ENCODE measurements at places on chromosomes 2 and 18.
A peak's percentile ranks its signal among the peaks of the same experiment; 100 is the strongest.

- no peak for DNase-seq
Measured at GRCh38 chr2:237956402-237956736, 10.4 kb upstream of the UBE2F start.

- DNase-seq, result no peak
Measured at GRCh38 chr2:60070196-60070595, 483.3 kb downstream of the BCL11A start.

DNA sequence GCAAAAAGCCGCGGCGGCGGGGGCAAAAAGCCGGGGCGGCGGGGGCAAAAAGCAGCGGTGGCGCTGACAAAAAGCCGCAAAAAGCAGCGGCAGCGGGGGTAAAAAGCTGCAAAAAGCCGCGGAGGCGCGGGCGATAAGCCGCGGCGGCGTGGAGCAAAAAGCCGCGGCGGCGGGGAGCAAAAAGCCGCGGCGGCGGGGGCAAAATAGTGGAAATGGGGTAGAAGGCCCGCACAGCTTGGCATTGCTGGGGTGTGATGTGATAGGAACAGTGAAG is 450.1 kb downstream of the ANKRD30B start:
- no peak for DNase-seq

- no peak for DNase-seq
Measured at GRCh38 chr18:79614211-79614955, 65.2 kb upstream of the CTDP1 start.

DNA sequence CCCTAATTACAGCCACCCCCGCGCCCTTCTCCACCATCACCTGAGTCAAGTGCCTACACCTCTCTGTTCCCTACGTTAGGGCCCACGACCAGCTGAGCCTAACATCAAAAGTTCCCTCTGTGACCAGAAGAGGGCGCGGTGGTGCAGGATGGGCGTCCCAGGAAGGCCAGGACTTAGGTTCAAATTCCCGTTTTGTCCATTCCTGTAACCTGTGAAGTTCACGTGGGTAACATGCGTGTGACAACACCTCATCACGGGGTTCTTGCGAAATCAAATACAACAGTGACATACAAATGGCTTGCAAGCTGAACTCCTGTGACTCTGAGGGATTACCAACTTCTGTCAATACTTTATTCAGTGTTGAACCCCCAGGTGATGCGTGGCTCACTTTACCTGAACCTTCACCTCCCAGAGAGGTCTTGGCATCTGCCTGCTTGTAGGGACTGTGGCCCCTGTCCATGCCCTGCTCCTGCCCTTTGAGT is 207.9 kb downstream of the ARL4C start:
- no peak for DNase-seq

DNA sequence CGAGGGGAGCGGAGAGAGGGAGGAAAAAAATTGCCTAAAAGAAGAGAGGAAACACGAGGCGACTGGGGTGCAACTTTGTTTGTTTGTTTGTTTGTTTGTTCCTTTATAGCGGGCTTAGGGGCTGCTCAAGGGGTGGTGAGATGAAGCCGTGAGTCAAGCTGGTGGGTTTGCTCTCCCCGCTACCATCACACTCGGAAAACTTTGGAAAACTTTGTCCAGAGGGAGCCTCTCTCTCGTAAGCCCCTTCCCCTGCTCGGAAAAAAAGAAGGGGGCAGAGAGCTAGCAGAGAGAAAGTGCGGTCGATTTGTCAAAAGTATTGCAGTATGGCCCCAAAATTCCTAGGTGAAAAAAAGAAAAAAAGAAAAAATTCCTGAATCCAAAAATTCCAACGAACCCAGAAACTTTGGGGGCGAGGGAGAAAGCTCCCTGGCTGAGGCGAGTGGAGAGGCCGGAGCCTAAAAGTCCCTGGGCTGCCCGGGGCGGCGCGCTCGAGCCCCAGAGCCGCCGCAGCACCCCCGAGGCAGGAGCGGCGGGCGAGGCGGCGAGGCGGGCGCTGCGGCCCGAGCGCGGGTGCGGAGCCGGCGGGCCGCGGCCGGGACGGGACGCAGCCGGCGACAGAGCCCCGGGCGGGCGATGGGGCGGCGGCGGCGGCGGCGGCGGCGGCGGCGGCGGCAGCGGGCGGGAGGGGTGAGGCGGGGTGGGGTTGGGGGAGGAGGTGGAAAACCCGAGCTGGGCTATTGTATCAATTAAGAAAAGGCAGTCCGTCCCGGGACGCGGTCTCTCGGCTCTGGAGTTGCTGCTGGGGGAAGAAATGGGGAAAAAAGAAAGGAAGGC is 558 bp upstream of the CYP26B1 start:
- DNase-seq, result no peak

DNA sequence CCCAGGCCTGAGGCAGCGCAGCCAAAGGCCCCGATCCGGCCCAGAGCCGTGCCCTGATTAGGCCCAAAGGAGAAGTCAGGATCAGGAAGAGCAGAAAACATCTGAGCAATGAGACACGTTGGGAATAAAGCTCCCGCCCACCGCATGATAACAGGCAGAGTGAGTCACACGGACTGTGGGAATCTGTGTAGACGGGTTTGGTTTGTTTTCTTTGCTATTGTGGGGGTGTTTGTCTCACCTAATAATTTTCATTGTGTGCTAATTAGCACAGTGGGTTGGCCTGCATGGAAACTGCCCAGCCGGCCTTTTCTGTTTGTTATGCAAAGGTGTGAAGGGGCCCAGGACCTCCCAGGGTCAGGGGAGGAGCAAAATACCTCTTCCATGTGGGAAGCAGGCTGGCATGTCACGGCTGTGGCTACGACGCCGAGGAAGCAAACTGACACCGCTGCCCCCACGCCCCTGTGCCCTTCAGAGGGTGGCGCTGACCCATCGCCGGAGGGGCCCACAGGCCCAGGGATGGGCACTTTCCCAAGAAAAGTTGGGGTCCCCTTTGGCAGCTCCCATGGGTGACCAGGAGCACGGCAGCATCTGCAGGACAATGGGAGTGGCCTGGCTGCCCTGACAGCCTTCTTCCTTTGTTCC is 68.4 kb upstream of the CTDP1 start:
- no peak for DNase-seq

DNA sequence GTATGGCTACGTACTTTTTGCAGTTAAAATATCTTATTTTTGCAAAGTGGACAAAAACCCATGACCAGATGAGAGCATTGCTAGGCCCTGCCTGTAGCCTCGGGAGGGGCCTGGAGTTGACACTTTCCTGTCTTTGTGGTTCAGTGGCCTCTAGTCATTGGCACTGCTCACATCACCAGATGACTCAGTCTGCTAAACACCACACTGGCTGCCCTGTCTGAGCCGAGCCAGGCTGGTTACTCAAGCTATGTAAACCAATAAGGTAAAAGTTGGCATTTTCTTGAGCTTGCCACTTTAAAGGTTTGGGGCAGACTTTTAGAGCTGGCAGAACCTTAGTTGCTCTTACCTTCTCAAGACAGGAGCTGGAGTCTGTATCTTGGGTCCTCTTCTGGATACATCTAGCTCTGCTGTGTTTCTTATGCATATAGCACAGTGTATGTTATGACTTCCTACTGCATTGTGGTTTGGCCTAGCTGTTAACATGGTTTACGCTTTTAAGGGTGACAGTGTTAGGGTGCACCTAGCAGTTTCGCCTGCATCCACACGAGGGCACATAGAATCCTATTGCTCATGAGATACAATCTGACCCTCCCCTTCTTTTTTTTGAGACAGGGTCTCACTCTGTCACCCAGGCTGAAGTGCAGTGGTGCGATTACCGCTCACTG is 76.4 kb downstream of the AP1S3 start:
- DNase-seq, result no peak

DNA sequence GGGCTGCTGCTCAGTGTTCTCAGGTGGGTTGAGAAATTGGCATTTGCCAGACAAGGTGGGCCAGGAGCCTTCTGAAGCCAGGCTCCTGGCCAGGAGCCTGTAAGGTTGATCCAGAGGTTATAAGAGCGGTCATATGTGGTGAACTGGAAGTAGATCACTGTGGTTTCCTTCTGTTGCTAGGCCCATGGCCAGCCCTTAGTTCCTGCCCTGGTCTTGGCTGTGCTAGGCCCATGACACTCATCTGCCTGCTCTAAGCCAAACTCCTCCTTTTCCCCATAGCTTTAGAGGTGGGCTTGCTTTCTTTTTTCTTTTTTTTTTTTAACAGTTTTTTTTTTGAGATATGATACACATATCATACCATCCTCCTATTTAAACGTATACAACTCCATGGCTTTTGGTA is 5.0 kb upstream of the MGAT5 start:
- no peak for DNase-seq

GRCh38 chr18:32317651-32318050 is 127.8 kb downstream of the MEP1B start:
- DNase-seq, result no peak

GRCh38 chr18:64994370-64994769 is 756.4 kb upstream of the CDH7 start:
- no peak for DNase-seq

- DNase-seq, result no peak
Measured at GRCh38 chr2:26359886-26360473, 13.4 kb upstream of the ADGRF3 start.

GRCh38 chr18:32483002-32483401 is 12.3 kb upstream of the GAREM1 start:
- no peak for DNase-seq

GRCh38 chr2:238968616-238969384 is 120.9 kb downstream of the TWIST2 start:
- no peak for DNase-seq

- no peak for DNase-seq
Measured at GRCh38 chr2:99688699-99689098, 198.9 kb upstream of the REV1 start.

- no peak for DNase-seq
Measured at GRCh38 chr2:102922321-102922720, 160.5 kb downstream of the TMEM182 start.

- no peak for DNase-seq
Measured at GRCh38 chr2:68203587-68203986, 45.9 kb downstream of the PNO1 start.

GRCh38 chr2:85453571-85453970 is 35.1 kb downstream of the SH2D6 start:
- DNase-seq, result no peak

GRCh38 chr18:75223687-75224347 is 13.2 kb downstream of the TSHZ1 start:
- peak; percentile 85 for DNase-seq

- DNase-seq, result no peak
Measured at GRCh38 chr2:76120176-76120575, 409.5 kb upstream of the GCFC2 start.

DNA sequence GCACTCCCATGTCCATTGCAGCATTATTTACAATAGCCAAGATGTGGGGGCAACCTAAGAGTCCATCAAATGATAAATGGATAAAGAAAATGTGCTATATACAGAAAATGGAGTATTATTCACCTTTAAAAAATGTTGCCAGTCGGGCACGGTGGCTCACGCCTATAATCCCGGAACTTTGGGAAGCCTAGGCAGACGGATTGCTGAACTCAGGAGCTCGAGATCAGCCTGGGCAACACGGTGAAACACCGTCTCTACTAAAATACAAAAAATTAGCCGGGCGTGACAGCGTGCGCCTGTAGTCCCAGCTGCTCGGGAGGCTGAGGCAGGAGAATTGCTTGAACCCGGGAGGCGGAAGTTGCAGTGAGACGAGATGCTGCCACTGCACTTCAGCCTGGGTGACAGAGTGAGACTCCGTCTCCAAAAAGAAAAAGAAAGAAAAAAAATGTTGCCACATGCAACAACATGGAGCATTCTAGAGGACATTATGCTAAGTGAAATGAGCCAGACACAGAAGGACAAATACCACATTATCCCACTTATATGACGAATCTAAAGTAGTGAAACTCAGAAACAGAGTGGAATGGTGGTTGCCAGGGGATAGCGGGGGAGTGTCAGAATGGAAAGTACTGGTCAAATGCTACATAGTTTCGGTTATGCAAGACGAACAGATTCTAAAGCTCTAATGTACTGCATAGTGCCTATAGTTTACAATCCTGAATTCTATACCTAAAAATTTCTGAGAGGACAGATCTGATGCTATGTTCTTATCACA is 1385.6 kb upstream of the TMEFF2 start:
- no peak for DNase-seq

DNA sequence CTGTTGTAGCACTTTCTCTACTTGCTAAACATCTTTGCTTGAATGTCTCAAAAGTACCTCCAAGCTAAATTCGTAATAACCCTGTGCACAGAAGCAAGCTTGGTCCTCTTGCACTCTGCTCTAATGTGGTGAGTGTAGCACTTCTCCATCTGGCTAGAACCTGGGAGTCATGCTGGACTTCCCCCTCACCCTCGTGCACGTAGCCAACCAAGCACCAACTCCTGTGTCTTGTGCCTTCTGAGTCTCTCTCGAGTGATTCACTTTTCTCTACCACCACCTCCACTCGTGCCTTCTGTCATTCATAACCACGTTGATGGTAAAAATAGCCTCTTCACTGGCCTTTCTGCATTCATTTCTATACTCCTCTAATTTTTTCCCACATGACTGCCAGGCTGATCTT is 91.9 kb upstream of the KCNE4 start:
- DNase-seq, result no peak

- DNase-seq, result no peak
Measured at GRCh38 chr2:70494293-70494886, 59.2 kb downstream of the TGFA start.

DNA sequence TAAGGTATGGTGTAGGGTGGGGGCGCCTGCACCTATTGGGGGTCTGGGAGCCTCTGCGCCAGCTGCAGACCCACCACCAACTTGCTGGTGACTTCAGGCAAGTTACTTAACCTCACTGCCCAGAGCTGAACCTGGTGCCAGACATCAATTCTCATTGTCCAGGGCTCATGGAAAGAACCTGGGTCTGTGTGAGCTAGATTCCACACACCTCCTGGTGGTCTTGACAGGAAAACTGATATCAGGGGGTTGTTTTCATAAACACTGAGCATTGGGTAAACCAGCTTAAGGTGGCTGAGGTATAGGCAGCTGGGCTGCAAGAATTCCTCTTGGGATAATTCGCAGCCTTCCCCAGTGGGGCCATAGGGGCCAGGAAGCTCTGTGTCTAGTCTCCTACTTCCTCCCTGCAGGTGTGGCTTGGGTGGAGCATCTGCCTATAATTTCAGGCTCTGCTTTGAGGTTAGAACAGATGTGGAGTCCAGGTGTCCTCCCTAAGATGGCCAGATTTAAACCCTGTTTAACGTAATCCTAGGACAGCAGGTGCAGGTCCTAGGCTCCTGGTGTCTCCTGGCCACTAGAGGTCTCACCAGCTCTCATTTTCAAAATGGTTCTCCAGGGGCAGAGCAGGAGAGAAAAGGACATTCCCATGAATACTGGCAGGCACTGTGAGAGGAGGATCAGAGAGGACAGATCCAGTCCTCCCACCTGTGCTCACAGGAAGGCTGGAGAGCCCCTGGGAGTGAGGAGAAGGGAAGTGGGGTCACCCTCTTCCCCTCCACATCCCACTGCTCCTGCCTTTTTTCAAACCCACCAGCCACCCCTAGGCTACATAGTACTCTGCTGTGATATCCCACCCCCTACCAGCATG is 100.4 kb upstream of the SMAD2 start:
- DNase-seq, result peak; percentile 87

GRCh38 chr2:20288642-20289340 is 61.9 kb downstream of the PUM2 start:
- no peak for DNase-seq
